ENCODE measurements at places on chromosomes 16 and 17.
A peak's percentile ranks its signal among the peaks of the same experiment; 100 is the strongest.

- peak; percentile 29 for DNase-seq
Measured at GRCh38 chr16:50925758-50926357, 184.0 kb downstream of the CYLD start.

- no peak for DNase-seq
Measured at GRCh38 chr16:4870138-4870671, 22.9 kb downstream of the UBN1 start.

DNA sequence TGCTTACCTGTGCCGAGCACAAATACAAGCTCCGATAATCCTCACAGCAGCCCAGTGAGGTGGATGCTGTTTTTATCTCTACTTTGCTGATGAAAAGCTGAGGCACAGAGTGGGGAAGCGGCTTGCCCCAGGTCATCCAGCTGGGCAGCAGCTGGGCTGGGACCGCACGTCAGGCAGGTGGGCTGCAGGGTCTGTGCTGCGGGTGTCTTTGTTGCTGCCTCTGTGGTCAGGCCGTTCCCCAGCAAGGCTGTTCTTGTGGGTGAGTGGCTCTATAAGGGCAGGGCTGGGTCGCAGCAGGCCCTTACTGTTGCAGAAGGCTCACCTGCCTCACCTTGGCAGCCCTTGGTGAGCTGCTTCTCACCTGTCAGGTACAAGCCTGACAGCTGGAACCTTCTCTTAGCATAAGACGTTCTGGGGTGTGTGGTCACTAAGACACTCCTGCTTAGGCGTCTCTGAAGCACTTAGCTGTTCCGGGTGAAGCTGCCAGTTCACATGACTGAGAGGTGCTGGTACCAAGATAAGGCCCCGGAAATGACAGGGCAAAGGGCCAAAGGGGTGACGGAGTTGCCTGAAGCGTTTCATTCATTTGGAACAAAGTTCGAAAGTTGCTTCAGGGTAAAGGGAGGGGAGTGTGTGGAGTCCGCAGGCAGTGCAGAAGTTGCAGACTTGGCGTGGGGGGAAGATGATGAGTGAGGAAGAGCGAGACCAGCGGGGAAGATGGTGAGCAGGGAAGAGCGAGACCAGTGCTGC lies 17.4 kb downstream of the IRF8 start:
- no peak for DNase-seq

- no peak for DNase-seq
Measured at GRCh38 chr17:83004791-83005380, 74.5 kb upstream of the METRNL start.

DNA sequence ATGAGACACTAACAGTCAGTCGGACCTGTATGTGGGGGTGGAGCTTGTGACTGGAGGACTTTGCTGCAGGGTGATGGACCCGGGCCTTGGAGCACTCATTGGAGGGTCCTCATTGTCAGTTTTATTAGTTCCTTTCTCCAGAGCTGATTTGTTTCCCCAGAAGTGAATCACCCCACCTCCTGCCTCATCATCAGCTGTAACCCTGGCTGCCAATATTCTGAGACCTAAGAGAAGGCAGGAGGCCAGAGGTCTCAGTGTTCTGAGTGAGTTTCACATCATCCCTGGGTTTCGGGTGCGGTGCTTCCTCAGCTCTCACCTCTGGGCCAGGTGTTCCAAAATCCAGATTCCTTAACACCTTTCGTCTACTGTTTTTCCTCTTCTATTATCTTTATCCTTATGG lies 49.9 kb upstream of the KIFC3 start:
- no peak for DNase-seq

DNA sequence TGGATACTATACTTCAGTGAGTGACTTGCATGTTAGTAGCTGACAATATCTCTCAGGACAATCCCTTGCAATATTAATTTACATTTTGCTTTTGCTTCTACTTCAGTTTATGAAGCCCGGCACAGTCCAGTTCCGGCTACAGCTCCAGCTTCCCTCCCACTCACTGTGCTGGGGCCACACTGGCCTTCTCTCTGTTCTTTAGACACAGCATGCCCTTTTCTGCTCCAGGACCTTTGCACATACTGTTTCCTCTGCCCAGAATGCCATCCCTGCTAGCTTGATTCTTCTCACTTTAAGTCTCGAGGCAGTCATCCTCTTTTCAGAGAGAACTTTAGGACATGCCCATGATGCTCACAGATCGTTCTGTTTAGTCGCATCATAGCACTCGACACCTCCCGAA lies 25.5 kb upstream of the LRRC75A start:
- no peak for DNase-seq

DNA sequence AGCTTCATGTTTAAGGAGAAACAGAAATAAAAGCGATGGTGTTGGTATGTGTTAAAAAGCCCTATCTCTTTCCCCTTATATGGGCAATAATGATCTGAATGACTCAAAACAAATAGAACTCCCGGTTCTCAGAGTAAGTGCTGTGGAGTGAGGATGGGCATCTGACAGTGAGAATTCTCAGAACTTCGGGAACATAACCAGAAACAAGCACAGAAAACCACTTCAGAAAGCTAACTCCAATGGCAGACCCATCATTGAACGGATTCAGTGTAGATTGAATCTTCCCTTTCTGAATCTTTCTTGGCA lies 67.2 kb downstream of the CDH8 start:
- no peak for DNase-seq
